ENCODE measurements at places on chromosomes 7 and 10. TPM values are rescaled to one million over a fixed set of nuclear protein-coding genes. Genes with fewer than 3 reads are reported as not detected.

Gene SYCE1
- total RNA-seq: not detected

Gene BAMBI
- 19.8 TPM for total RNA-seq

Gene NKX1-2
- total RNA-seq: not detected

GRCh38 chr7:81626008-81626407, 143.8 kb downstream of the HGF start:
- no peak for DNase-seq

DNA sequence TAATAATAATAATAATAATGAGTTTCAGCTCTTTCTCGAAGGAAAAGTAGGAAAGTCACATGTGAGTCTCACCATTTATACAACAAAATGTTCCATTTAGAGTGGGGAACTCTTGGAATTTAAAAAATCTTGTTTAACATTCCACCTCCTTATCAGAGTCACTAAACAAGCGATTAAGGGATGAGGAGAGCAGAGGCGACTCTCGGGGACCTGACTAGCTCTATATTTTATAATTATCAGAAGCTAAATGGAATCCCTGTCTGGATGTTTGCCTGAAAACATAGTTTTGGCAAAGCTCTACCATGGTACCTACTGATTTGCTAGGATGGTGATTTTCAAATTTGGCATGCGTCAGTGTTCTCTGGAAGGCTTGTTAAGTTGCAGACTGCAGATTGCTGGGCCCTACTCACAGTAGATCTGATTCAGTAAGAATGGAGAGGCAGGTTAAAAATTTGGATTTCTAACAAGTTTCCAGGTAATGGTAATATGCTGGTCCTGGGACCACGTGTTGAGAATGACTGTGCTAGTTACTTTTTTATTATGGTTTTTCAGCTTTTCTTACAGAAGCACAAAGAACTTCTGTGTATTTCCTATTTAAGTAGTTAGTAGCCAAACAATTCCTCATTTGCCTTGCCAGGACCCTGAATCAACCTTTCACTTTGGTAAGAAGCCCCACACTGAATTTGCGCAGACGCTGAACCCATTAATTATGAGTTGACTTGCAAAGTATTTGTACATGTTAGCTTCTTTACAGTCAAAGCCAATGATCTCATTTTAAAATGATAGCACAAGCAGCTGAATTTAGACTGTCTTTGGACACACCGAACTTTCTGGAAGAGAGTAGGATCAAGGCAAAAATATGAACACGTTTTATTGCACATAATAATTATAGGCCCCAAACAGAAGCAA, 39.5 kb downstream of the CPED1 start:
- DNase-seq: no peak

DNA sequence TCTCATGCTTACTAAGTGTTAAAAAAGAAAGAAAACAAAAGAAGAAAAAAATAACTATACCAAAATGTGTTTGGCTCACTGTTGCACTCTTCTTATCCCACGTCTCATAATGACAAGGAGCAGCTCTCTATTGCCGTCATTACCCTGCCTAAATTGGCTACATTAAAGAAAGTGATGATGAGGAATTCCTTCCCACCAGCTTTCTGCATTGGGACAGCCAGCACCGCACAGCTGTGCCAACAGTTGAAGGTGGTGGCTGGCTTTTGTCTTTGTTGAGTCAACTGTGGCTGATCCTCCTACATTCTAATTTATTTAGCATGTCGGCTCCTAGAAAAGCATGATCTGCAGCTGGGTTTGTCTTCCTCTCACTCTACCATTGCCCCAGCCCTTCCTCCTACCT, 751.8 kb downstream of the KCNMA1 start:
- no peak for DNase-seq

GRCh38 chr7:134865001-134865845, 85.8 kb downstream of the CALD1 start:
- no peak for DNase-seq
